ENCODE measurements at places on chromosomes 6 and 20.
A peak's percentile ranks its signal among the peaks of the same experiment; 100 is the strongest.

DNA sequence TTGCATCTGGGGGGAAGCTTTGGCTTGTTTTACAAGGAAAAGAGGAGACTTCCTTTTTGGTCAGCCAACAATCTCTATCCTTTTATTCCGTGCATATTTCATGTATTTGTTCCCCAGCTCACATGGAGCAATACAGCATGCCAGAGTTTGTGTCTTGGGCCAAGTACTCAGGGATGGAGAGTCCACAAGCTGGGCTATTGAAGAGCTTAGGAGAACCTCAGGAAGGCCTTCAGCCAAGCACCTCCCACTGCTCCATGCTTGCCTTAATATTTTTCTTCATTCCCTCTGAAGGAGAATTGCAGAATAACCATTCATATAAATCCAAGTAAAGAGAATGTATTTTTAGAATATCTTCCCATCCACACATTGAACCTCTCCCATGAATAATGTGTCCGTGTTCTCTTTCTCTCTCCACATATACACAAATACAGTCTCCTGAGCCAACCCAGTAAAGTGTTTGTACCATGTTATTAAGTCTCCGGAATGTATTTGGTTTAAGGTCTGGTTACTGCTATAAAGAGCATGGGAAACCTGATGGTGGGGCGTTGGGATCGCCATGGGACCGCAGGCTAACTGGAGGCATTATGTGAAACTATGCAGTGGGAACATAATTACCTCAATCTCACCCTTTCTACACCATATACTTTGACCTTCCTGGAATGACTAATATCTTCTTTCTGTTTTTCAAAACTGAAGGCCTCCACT lies 3.0 kb downstream of the LAMA4 start:
- DNase-seq = no peak

DNA sequence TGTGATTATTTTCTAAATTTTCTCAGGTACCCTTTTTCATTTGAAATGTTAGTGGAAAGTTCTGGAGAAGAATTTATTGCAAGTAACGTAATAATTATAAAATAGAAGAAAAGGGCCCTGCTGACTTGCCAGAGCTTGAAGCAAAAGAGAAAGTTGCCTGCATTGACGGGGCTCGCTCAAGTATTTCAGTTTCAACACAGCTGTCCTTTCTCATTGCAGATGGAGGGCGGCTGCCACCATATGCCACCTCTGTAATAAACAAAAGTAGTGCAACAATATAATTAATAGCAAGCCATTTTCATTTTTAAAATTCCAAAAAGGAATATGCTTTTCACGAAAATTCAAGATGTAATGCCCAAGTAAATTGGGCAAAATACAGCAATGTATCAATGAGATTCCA lies 246.2 kb downstream of the PACRG start:
- DNase-seq = peak; percentile 60

DNA sequence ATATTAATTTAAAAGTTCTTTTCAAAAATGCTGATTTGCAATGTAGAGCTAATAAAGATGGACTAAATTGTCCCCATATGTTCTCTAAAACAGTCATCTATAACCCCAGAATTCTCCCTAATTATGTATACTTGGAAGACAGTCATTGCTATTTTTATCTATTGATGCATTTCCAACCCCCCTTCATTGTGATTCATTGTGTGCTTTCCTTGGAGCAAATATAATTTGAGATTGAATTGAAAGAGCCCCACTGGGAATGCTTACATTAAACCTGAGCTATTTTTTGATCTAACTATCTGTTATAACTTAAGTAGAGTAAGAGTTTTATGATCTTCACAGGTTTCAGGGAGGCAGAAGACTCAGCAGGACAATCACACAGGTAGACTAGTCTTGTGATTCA lies 73.7 kb upstream of the PTCHD4 start:
- DNase-seq = no peak

DNA sequence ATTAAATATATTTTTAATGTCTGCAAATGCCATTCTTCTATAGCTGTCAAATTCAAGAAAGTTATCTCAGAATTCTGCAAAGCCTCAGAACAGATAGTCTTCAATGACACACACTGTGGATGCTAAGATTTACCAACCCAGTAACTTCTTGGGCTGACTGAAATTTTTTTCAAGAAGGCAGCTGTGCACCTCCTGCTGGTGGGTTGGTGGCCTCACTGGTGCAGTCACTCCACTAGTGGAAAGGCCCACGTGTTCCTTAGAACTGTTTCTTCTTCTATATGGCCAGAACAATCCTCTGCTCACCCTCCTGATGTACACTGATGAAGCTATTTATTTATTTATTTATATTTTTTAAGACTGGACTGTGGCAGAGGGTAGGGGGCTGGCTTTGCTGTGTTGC lies 28.1 kb upstream of the MTCL3 start:
- DNase-seq = no peak

DNA sequence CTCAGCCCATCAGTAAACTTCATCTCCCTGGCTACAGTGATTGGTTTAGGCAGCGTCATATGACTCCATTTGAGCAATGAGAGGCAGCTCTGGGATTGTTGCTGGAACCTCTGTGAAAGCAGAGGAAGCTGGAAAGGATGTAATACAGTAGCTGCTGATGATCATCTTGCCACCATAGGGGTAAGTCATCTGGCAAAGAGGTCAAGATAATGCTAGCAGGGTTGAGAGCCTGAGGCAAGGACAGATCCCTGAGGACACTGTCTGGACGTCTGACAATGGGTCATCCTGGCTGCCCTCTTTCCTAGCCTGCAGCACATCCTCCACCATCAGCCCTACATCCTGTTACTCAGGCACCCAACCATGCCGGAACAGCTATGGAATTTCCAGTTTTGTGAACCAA lies 25.5 kb upstream of the FKBP1A start:
- no peak for DNase-seq

DNA sequence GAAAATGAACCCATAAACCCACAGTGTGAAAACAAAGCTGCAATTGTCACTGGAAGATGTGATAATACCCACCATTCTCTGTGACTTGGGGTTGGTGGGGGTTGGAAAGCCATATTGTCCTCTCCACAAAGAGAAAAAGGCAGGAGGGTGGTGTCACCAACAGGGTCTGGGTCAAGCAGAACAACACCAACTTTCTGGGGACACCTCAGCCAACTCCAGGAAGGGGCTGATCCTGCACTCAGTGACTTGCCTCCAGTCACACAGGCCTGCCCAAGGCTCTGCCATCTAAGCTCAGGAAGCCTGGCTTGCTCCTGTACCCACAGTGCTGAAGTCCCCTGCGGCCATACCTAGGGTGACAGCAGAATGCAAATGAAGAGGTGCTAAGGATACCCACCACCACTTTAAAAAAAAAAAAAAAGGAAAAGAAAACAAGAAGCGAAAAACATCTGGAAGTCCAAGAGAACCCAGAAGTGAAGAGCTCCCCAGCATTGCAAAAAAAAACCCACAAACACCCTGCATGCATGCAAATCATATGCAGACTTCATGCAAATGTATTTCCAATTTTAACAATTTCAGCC lies 110.6 kb downstream of the PREX1 start:
- peak; percentile 88 for DNase-seq

DNA sequence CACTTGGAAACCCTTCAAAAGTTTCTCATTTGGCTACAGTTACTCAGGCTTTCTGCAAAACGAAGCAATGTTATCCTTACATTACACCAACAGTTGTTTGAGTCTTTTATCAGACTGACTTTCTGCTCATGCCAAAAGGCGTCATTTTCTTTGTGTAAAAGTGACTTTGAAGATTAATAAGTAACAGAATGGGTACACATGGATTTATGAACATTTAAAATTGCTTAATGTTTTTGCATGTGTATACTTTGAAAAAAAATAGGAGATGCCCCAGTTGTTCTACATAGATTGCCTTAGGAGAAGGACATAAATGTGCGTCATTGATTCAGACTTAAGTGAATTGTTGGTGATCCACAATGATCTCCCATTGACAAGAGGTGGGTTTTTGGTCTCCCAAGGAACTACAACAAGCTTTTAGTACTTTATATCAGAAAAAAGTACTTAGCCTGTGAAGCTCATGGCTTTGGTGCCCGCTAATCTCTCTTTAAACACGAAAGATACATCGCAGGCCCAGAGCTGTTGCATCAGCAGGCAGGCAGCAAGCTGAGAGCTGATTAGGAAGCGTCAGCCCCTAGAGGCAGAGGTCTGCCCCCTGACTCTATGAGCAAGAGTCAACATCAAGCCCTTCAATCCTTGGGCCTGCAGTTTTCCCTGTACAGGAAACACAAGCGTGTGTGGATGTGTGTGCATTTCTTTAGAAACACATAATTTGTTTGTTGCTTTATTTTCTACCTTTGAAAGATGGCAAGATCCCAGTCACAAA lies 45.9 kb downstream of the SLC22A3 start:
- DNase-seq = no peak

All from pons (tissue), 1 donor.